Kidney (tissue), 22 donors: ENCODE measurements at places on chromosomes 7 and 10. TPM values are rescaled to one million over a fixed set of nuclear protein-coding genes. Genes with fewer than 3 reads are reported as not detected.

DNA sequence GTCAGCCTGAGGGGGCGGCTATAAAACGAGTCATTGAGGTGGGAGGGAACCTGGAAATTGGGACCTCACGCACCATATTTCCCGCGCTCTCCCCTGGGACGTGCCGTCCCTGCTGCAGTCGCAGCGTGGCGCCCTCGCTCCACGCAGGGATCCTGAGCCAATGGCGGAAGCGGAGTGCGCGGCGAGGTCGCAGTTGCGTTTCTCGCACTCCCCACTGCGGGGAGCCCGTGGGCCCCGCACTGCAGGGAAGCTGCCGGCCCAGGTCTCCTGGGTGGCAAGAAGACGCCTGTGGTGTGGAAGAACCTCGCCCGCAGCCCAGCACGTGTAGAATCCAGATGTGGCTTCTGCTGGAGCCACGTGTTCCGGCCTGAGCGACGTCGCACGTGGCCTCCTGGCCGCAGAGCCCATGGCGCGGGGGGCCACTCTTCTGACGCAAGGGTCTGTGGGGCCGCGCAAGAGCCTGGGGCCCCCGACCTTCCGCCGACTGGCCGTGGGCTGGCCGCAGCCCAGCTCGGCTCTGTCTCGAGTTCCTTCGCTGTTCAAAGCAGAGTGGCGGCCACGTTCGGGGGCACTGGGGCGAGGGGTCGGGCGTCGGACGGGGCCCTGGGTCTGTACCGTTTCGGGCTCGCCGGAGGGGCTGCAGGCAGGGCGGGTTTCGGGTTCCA lies 26.4 kb downstream of the HIF1AN start:
- peak; percentile 90 for DNase-seq

GRCh38 chr10:77837248-77837924 lies 89.2 kb downstream of the DLG5 start:
- DNase-seq = peak; percentile 61

DNA sequence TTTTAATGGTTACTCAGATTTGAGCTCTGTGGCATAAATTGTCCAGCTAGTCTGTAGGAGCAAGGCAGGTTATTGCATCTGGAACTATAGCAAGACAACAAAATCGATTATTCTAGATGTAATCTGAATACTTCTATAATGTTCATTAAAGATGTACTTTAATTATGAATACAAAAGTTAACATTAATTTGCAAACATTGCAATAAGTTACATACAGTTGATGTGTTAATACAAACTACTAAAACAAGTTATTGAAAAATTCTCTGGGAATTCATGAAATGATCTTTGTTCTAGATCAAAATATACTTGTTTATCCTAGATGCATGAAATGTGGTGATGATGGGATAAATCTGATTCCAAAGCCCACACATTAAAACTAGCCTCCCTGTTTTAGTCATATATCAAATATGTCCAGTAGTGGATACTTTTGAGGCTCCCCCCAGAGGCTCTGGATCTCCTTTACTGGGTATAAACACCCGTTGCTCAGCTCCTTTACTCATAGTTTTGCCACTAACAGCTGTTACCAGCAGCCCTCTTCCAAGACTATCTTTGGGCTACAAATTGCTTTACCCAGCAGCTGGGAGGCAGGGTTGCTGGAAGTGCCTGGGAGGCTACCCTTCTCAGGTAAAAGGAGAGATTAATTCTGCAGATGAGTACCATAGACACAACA lies 78.1 kb downstream of the ARL4A start:
- DNase-seq = no peak

DNA sequence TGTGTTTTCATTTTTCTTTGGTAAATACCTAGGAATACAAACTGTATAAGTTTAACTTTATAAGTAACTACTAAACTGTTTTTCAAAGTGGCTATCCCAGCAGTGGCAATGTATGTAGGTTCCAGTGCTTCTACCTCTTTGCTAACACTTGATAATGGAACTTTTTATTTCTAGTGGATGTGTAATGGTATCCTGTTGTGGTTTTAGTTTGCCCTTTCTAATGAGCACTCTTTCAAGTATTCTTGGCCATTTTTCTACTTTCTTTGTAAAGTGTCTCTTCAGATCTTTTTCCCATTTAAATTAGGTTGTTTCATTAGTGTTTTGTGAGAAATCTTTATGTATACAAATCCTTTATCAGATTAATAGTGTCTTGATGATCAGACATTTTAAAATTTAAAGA lies 4.6 kb downstream of the KIF20B start:
- no peak for DNase-seq

Gene CPA5
- 0.54 TPM for polyA plus RNA-seq
